ENCODE measurements at places on chromosomes 2 and 18.

GRCh38 chr2:234514873-234515638 lies 18.2 kb upstream of the ARL4C start:
- no peak for DNase-seq

DNA sequence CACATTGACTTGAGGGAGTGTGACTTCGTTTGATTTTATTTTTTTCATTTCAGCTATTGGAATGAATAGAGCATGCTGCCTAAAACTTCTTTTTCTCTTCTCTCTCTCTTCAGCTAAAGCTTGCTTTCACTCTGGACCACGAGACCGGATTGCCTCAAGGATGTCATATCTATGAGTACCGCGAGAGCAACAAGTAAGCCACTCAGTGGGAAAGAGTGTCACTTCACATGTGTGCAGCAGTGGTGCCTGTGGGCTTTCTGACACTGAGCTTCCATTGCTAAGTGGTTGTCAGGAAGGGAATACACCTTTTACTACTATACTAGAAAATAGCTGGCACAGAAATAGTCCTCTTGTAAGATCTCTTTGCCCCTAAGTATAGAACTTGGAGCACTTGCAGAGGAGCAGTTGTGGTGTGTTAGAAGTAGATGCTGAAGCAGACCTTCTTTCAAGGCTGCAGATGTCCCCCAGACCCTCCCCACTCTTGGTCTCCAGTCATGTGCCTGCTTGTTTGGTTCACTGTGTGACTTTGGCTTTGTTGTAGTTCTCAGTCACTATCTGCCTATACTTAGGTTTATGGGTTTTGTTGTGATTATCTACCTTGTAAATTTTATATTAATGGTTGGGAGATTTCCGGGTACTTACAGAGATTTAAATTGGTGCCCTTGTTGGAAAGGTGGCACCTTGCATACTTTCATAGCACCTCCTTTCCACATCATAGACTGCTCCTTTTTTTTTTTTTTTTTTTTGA lies 78.5 kb upstream of the ALPP start:
- DNase-seq = no peak

GRCh38 chr2:47206181-47206580 lies 51.1 kb upstream of the STPG4 start:
- DNase-seq = no peak

DNA sequence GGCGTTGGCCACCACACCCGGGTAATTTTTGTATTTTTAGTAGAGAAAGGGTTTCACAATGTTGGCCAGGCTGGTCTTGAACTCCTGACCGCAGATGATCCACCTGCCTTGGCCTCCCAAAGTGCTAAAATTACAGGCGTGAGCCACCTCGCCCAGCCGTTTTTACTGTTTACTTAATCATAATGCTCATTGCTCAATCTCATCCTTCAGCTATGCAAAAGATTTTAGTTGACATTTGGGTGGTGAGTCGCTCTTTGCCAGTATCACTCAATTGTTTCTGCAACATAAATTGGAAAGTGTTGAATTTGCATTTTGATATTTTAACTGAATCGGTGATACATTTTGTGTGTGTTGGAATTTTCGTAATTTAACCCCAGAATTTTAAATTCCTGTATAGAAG lies 7.8 kb upstream of the ZNF532 start:
- DNase-seq = no peak

GRCh38 chr18:33536904-33537303 lies 41.1 kb upstream of the ASXL3 start:
- DNase-seq = no peak

DNA sequence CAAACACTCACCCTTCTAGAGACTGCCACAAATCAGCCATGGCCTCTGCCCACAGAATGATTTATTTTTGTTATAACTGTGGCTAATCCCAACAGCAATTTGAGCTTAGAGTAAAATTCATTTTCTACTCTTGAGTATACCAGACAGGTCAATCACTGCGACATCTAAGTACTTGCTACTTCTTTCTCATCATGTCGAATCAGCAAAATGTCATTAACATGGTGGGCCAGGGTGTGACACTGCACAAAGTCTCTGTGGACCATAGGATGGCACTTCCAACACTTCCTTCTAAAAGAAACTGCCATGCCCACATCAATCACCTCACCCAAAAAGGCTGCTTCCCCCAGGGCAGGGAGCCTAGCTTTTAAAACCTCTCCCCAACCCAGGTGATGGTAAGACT lies 64.4 kb downstream of the KCNG3 start:
- no peak for DNase-seq

DNA sequence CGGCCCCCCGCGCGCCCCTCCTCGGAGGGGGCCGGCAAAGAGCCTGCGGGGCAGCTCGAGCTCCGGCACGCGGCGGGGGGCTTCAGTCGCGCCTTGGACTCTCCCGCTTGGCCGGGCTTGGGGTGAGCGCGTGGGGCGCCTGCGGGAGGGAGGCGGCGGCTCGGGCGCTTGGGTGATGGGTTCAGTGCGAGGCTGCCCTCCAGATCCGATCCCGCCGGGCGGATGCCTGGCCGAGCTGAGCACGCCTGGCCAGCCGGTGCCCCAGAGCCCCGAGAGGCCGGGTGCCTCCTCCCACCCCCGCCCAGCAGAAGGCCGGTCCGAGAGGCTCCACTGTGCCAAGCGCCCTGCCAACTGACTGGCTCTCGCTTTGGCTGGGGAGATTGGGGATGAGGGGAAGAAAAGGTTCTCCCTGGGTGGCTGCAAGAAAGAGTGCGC lies 273 bp upstream of the NXPH2 start:
- no peak for DNase-seq

GRCh38 chr2:205723179-205723578 lies 40.9 kb downstream of the NRP2 start:
- DNase-seq = no peak

GRCh38 chr2:240304746-240305161 lies 130.7 kb upstream of the GPC1 start:
- DNase-seq = no peak

DNA sequence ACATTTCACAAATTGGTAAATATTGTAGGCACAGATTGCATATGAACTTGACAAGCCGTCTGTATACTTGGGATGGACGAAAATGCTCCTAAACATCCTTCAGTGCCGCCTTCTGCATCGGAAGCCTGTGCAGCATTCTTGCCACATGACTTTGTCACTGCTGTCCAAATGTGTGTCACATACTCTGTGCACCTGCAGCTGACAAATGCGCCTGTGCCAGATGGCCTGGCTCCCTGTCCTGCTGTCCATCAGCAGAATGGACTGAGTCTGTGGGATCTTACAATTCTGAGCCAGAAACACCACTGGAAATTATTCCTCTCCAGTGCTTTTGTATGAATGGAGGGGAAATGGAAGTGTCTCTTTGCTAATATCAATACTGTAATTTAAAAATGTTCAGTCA lies 89.9 kb downstream of the DCDC2C start:
- no peak for DNase-seq

DNA sequence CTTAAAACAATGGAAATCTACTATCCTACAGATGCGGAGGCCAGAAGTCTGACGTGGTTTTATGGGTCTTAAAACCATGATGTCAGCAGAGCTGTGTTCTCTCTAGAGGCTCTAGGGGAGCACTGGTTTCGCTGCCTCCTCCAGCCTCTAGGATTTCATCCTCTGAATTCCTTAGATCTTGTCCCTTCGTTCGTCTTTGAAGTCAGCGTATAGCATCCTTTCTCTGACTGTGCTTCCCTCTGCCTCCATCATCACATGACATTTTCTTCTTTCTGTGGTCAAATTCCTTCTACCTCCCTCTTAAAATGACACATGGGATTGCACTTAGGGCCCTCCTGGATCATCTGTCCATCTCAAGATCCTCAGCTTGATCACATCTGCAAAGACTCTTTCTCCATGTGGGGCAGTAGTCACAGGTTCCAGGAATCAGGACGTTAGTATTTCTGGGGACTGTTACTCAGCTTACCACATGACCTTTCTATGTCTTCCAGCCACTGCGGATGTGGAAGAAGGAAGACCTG lies 22.7 kb upstream of the NCK2 start:
- DNase-seq = no peak

GRCh38 chr2:217978536-217979150 lies 24.2 kb downstream of the TNS1 start:
- DNase-seq = no peak

GRCh38 chr2:54377901-54378493 lies 78.1 kb upstream of the SPTBN1 start:
- no peak for DNase-seq

GRCh38 chr2:219548990-219549389 lies 5.2 kb downstream of the TMEM198 start:
- no peak for DNase-seq

- no peak for DNase-seq
Observed at GRCh38 chr2:42195559-42195958, 26.4 kb downstream of the EML4 start.

GRCh38 chr2:112765251-112765650 lies 842 bp upstream of the CKAP2L start:
- DNase-seq = no peak

DNA sequence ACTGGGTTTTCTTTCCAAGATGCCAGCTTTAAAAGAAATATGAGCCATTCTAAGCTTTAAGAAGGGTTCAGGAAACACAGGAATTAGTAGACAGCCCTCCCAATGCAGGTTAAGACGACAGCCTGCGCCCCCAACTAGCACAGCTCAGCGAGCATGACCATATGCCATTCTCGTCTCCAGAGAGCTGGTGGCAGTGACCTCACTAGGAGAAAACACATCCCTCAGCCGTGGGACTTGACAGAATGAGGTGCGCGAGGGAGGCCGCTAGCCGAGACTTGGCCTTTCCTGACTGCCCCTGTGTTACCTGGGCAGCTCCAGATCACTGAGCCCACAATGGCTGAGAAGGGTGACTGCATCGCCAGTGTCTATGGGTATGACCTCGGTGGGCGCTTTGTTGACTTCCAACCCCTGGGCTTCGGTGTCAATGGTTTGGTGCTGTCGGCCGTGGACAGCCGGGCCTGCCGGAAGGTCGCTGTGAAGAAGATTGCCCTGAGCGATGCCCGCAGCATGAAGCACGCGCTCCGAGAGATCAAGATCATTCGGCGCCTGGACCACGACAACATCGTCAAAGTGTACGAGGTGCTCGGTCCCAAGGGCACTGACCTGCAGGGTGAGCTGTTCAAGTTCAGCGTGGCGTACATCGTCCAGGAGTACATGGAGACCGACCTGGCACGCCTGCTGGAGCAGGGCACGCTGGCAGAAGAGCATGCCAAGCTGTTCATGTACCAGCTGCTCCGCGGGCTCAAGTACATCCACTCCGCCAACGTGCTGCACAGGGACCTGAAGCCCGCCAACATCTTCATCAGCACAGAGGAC lies 103.9 kb downstream of the MAPK4 start:
- DNase-seq = no peak

GRCh38 chr2:23413641-23414040 lies 28.7 kb downstream of the KLHL29 start:
- DNase-seq = no peak

- no peak for DNase-seq
Observed at GRCh38 chr2:65264821-65265670, 37.4 kb downstream of the ACTR2 start.

GRCh38 chr2:16775899-16776231 lies 110.2 kb upstream of the CYRIA start:
- DNase-seq = no peak

DNA sequence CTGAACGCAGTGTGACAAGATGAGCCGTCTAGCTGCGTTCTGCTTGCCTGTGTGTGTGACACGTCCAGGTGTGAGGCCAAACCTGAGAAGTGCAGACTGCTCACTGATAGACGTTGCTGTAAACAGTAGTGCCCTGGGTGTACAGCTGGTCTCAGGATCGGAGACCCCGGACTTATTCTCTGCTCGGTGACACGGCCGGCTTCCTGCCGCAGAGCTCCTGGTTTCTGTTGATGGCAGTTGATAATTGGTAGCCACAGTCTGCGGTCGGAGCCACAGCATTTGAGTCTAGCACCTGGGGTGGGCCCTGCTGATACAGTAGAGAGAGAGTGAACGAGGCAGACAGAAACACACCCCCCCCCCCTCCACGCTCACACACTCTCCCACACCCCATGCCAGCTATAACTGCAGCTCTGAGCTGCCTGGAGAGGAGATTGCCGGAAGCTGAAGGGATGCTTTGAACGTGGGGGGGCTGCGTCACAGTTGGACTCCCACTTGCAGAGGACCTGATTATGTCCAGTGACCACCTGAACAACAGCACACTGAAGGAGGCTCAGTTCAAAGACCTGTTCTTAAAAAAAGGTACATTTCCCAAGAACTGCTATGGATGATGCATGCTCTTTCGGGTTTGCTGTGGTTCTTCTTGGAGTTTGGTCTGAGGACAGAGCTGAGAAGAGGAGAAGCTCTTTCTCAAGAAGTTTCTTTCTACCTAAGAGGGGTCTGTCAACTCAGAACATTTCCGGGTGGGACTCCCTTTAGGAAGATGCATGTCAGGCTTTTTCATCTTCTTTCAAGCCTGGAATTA lies 114.0 kb downstream of the FAM210A start:
- DNase-seq = peak; percentile 74

- no peak for DNase-seq
Observed at GRCh38 chr2:28607730-28608499, 112.1 kb downstream of the PLB1 start.

GRCh38 chr2:18750672-18751554 lies 161.5 kb upstream of the NT5C1B start:
- DNase-seq = no peak

DNA sequence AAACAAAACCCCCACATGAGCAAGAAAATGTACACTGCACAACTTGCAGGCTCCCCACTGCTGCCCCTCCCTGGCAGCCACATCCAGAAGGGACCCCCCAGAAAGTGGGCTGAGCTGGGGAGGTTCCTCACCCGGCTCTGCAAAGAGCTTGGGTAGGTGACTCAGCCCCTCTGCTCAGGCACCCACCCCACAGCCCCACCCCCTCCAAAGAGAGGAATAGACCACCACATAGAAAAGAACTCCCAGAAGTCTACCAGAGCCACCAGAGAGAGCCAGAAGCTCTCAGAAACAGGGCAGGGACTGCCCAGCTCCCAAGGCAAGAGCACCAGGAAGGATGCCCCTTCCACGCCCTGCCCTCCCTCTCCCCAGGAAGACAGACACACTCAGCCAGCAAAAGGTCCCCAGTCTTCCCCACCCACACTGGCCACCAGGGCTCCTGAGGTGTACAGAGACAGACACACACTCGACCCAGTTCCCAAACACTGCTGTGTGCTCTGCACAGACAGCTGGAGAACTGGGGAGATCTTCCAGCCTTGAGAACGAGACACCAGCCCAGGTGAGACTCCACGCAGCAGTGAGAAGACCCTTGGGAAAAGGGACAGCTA lies 28.2 kb downstream of the BIN1 start:
- no peak for DNase-seq

GRCh38 chr2:30385327-30385726 lies 61.7 kb upstream of the LCLAT1 start:
- no peak for DNase-seq

DNA sequence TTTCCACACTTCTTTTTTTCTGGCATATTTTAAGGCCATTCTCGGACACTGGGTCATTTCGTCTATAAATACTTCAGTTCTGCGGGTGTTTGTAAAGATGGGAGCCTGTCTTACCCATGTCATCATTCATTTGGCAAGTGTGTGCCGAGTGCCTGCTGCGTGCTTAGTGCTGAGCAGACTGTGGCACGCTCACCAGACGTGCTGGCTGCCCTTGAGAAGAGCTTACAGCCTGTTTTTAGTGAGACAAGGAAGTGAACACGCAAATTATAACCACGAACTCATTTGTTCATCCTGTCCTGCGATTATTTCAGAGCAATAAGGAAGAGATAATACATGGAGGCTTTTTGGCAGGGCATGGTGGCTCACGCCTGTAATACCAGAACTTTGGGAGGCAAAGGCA lies 10.4 kb upstream of the STON1 start:
- DNase-seq = no peak

- no peak for DNase-seq
Observed at GRCh38 chr2:241891988-241892298, 22.4 kb downstream of the RTP5 start.

- DNase-seq = peak; percentile 1
Observed at GRCh38 chr2:149160701-149161217, 122.3 kb downstream of the LYPD6B start.

GRCh38 chr2:1850031-1850430 lies 105.7 kb upstream of the PXDN start:
- DNase-seq = no peak

Measured in activated effector memory CD4-positive, alpha-beta T cell treated with Interleukin-2 at 50 U/mL for 16 hours (primary cell).